ENCODE measurements at places on chromosomes 12 and 14. TPM values are rescaled to one million over a fixed set of nuclear protein-coding genes. Genes with fewer than 3 reads are reported as not detected.
A peak's percentile ranks its signal among the peaks of the same experiment; 100 is the strongest.

DNA sequence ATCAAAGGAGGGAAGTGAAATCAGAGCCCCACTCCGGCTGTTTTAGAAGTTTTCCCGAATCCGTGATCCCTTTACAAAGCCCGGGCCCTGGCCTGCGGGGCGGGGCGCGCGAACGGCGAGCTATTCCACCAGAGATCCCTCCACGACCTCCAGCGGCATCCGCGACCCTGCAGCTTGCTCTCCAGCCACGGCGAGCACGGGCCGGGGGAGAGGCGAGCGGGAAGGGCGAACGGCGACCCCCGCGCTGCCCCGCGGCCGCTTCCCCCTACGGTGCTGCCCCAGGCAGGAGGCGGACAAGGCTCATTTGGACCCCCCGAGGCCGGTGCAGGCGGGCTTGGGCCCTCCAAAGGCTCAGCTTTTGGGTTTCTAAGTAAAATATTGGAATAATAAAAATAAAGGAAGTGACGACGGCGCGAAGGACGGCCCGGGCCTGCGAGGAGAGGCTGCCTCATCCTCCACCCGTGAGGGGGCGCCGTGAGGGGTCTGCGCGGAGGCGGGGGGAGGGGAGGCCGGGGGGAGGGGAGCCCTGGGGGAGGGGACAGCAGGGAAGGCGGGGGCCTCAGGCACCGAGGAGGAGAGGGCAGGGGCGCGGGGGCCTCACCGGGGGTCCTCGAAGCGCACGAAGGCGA is 613 bp downstream of the SRSF9 start:
- H3K36me3 ChIP-seq: peaks cover 36% of the 10 kb centered on the region
- H3K4me3 ChIP-seq: peak overlapping the region; percentile 95
- DNase-seq: peak; percentile 16

- no peak for DNase-seq
- peaks cover 33% of the 10 kb centered on the region for H3K27me3 ChIP-seq
- H3K36me3 ChIP-seq: no peaks in the 10 kb centered on the region
- no peak overlapping the region for H3K4me3 ChIP-seq
- H3K4me1 ChIP-seq: peaks cover 9% of the 10 kb centered on the region
Measured at GRCh38 chr12:52419656-52420055, 13.5 kb upstream of the KRT82 start.

DNA sequence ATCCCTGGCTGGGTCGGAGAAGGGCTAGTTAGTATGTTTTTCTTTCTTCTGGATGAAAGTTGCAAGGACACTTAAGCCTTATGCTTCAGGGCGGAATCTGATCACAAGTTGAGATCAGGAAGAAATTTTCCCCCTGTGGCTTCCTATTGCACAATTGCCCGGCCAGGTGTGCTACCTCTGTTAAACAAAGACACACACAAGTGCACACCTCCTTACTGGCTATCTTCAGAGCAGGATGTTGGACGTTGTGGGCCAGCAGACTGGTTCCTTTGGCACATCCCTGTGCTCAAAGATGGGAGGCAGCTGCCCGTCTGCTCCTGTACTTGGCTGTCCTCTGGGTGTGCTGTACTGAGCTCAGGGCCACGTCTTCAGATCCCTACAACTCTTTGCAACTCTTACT is 19.1 kb downstream of the ETV6 start:
- H3K4me1 ChIP-seq: peaks cover 17% of the 10 kb centered on the region
- no peaks in the 10 kb centered on the region for H3K27me3 ChIP-seq
- H3K36me3 ChIP-seq: peaks cover 6% of the 10 kb centered on the region
- H3K27ac ChIP-seq: no peak overlapping the region
- no peak overlapping the region for H3K4me3 ChIP-seq

DNA sequence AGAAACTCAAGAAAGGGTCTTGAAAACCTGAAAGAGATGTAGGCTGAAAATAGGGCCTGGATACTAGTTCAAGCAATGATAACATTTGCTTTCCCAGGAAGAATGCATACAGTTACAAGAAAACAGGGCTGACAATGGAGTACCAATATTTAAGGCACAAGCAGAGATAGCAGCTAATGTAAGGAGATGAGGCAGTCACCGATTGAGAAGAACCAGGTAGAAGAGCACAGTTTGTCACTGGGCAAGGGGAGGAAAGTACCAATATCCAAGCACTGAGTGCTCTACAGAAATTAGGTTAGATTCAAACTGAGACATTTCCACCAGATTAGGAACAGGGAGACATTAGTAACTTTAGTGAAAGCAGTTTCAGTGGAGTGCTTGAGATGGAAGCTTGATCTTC is 19.9 kb downstream of the RPS6KA5 start:
- no peak overlapping the region for H3K4me3 ChIP-seq
- peaks cover 7% of the 10 kb centered on the region for H3K27me3 ChIP-seq
- no peak overlapping the region for H3K27ac ChIP-seq
- no peaks in the 10 kb centered on the region for H3K36me3 ChIP-seq
- no peak for DNase-seq
- no peaks in the 10 kb centered on the region for H3K4me1 ChIP-seq

- peaks cover 29% of the 10 kb centered on the region for H3K4me1 ChIP-seq
- peaks cover 30% of the 10 kb centered on the region for H3K27me3 ChIP-seq
- DNase-seq: no peak
- peaks cover 63% of the 10 kb centered on the region for H3K36me3 ChIP-seq
Measured at GRCh38 chr14:68908803-68909202, 70.3 kb downstream of the ACTN1 start.

DNA sequence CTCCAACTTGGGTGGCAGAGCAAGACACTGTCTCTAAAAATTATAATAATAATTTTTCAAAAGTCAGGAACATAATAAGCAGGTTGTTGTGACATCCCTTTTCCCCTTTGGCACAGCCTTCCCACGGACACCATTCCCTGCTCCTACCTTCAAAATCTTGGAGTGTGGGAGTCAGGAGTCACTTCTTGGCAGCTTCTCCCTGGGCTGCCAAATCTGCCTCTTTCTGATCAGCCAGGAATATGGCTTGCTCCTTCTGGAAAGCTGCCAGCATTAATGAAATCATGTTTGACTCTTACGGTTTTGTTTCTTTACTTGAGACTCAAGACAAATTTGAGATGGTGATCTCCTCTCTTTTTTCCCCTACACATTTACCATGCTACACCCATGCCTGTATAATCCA is 391.4 kb upstream of the SYT1 start:
- no peak for DNase-seq
- H3K36me3 ChIP-seq: peaks cover 6% of the 10 kb centered on the region
- H3K27ac ChIP-seq: no peak overlapping the region
- no peak overlapping the region for H3K4me3 ChIP-seq
- H3K4me1 ChIP-seq: no peaks in the 10 kb centered on the region
- peaks cover 5% of the 10 kb centered on the region for H3K27me3 ChIP-seq

DNA sequence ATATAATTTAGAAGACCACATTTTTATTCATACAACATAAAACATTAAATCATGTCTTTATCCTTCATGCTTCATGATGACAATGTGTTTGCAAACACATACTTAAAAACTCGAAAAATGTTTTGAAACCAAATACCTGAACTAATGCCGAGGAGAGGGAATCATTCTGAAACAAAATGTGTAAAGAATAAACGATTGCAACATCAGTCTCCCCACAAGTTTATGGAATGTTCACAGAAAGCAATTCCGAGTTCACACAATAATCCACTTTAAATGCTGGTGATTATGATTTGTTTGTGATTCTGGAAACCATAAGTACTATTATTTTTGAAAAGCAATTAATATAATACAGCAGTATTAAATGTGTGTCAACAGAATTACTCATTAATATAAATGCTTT is 84.5 kb upstream of the PDZRN4 start:
- DNase-seq: no peak
- H3K4me1 ChIP-seq: no peaks in the 10 kb centered on the region
- H3K27ac ChIP-seq: no peak overlapping the region
- no peak overlapping the region for H3K4me3 ChIP-seq

GRCh38 chr12:31715283-31715825 is 13.5 kb downstream of the AMN1 start:
- no peak overlapping the region for H3K27ac ChIP-seq
- DNase-seq: no peak

- no peak overlapping the region for H3K4me3 ChIP-seq
- DNase-seq: no peak
- no peaks in the 10 kb centered on the region for H3K36me3 ChIP-seq
- H3K27me3 ChIP-seq: peaks cover 6% of the 10 kb centered on the region
- H3K27ac ChIP-seq: no peak overlapping the region
- peaks cover 36% of the 10 kb centered on the region for H3K4me1 ChIP-seq
Measured at GRCh38 chr12:121789233-121789781, 4.2 kb downstream of the RHOF start.

GRCh38 chr14:94974422-94974821 is 182.9 kb downstream of the DICER1 start:
- H3K4me3 ChIP-seq: no peak overlapping the region
- DNase-seq: no peak
- H3K36me3 ChIP-seq: no peaks in the 10 kb centered on the region
- H3K27ac ChIP-seq: no peak overlapping the region

GRCh38 chr12:44019118-44019517 is 183.2 kb downstream of the TMEM117 start:
- no peaks in the 10 kb centered on the region for H3K4me1 ChIP-seq
- H3K4me3 ChIP-seq: no peak overlapping the region
- no peak overlapping the region for H3K27ac ChIP-seq
- no peak for DNase-seq

- no peak overlapping the region for H3K27ac ChIP-seq
- H3K36me3 ChIP-seq: no peaks in the 10 kb centered on the region
- H3K4me1 ChIP-seq: no peaks in the 10 kb centered on the region
- peaks cover 5% of the 10 kb centered on the region for H3K27me3 ChIP-seq
Measured at GRCh38 chr12:112862636-112863290, 44.0 kb upstream of the OAS1 start.

DNA sequence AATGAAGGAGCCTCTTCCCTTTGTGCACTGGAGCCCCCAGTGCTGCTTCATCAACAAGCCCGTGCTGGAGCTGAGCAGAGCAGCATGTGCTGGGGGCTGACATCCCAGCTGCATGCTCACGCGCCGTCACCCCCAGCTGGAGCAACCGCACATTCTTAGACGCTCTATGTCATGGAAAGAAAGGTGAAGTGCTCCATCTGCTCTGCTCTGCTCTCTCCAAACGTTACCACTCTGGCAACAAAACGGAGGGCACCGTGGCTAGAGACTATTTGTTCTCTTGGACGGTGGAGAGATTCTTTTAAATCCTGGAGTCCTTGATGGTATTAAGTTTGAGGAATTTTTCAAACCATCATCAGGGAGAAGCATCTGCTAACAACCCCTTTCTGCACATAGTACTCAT is 208.4 kb downstream of the C12orf75 start:
- DNase-seq: peak; percentile 15
- peaks cover 27% of the 10 kb centered on the region for H3K36me3 ChIP-seq
- H3K27ac ChIP-seq: peak overlapping the region; percentile 47
- H3K27me3 ChIP-seq: no peaks in the 10 kb centered on the region

The PROX2 gene
- total RNA-seq: not detected

The KRT83 gene
- not detected for total RNA-seq

The TEX52 gene
- not detected for total RNA-seq

The IKZF4 gene
- 7.2 TPM for total RNA-seq

The GPR65 gene
- 0.04 TPM for total RNA-seq

The DAO gene
- not detected for total RNA-seq

The ACOT4 gene
- not detected for total RNA-seq

The CLEC6A gene
- total RNA-seq: not detected

The RIPK3 gene
- total RNA-seq: not detected

The LPAR5 gene
- total RNA-seq: not detected
